NCI-H2171 treated with DMSO at 0.1 percent for 48 hours (cell line): ENCODE measurements at places on chromosomes 13 and 19.

DNA sequence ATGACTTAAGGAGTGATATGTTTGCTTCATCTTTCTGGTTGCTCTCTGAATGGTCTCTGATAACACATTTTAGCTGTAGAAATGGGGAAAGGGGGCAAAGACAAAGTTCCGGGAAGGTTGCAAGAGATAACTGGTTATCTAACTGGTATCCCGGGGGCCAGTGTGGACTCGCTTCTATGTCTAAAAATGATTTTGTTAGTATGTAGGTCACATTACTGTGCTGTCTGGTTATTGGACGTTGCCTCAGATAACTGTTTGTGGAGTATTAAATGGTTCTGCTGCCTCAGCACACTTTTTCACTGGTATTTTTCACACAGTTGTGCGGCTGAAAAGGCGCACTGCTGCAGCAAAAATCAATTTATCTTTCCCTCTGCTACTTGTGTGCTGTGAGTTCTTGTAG lies 63.0 kb upstream of the ZNF536 start:
- DNase-seq = no peak

DNA sequence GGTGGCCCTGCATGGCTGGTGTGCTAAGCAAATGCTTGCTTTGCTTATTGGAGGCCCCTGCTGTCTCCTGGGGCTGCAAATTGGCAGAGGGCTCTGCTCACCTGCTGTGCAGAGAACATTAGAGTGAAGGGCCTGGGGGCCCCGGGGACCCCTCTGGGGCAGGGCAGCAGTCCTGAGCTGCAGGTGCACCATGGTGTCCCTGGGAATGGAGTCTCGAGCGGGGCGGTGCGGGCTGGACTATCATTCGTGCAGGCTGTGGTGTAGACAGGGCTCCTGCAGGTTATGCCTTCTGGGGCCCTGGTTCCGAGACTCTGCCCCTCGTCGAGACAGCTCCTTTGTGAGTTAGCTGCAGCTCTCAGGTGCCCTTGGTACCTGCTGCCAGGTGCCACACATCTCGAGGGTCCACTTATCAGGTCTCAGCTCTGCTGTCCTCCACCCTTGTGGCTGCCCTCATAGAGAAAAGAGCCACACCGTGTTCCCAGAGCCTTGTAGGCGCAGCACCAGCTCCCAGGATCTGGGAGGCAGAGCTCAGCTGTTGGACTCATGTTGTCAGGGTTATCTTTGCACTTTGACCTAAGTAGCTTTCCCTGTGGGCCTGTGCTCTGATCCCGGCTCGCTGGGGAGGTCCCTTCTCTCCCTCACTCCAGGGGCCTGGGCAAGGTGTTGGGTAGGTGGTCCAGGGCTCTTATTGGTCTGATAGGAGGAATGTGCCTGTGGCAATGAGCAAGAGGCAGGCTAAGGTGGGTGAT lies 58.0 kb upstream of the ZNF536 start:
- no peak for DNase-seq

GRCh38 chr19:7213628-7214323 lies 80.4 kb downstream of the INSR start:
- no peak for DNase-seq

- no peak for DNase-seq
Observed at GRCh38 chr19:34151439-34151838, 20.9 kb upstream of the LSM14A start.

GRCh38 chr19:17005000-17005399 lies 21.6 kb downstream of the CPAMD8 start:
- no peak for DNase-seq

DNA sequence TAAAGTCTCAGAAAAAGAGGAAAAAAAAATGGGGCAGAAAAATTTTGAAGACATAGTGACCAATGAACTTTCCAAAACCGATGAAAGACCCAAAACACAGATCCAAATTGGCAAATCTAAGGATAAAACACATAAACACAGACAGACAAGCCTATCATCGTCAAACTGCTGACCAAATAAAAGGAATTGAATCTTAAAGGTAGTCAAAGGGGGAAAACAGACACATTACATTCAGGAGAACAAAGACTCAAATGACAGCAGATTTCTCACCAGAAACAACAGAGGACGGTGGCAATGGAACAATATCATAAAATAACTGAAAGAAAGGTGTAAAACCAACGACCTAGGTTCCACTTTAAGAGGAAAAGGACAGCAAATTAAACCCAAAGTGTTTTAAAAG lies 10.2 kb downstream of the RBM26 start:
- DNase-seq = no peak

- DNase-seq = no peak
Observed at GRCh38 chr13:58573743-58574142, 942.2 kb downstream of the PCDH17 start.

DNA sequence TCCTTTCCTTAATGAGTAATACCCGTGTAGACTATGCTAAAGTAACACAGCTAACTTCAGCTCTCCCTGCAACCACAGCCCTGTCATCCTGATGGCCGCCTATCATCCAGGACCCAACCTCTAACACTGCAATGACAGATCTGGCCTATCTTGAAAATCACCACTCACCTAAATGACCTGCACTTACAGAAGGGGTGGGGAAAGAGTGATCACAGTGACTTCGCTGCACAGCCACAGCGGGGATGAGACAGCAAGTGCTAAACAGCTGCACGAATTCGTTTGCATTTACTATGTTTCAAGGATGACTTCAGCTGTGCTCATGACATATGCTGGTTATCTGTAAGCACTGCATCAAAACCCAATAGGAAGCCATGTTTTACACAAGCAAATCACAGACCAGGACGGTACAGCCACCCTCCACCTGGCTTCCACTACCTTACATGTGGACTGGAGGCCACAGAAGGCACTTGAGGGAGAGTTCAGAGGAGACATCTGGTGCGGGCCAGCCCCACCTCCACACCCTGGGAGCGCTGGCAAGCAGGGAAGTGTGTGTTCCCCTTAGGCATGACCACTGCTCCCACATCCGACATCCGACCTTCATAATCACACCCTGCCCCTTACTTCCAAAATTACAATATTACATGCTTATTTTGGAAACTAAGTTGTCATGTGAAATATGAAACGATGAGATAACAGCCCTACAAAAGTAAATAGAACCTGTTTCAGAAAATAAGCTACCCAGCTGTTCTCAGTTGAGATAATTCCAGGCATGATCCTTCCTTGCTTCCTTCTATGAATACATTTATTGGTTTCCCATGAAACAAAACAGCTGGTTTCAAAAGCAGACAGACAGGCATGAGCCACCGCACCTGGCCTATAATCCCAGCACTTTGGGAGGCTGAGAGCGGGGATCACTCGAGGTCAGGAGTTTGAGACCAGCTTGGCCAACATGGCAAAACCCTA lies 95.7 kb downstream of the STK24 start:
- DNase-seq = peak; percentile 92

- DNase-seq = peak; percentile 32
Observed at GRCh38 chr19:13784731-13785452, 10.4 kb upstream of the ZSWIM4 start.

DNA sequence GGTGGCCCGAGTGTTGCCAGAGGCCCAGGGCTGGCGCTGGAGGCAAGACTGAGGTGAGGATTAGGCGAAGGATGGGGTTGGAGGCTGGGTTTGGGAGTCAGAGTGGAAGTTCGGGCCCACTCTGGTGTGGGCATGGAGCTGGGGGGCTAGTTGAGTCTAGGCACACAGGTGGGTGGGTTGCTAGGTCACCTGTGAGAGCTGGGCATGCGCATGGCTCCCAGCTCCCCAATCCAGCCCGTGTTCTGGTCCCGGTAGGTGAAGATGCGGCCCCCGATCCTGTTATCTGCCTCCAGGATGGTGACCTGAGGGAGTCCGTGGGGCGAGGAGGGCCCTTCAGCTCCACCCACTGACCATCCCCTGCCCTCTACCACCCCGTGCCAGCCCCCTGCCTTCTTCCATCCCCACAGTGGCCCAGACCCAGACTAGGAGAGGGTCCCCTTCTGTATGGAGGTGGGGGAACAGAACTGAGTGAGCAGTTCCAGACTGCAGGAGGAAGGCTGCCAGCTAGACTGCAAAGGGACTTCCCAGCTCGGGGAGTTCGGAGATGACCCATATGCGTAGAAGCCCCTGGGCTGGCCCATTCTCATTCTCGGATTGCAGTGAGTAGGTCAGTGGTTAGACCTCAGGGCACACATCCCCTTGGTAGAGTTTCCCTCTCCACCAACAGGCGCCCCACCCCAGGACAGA lies 1.7 kb downstream of the IL4I1 start:
- no peak for DNase-seq

DNA sequence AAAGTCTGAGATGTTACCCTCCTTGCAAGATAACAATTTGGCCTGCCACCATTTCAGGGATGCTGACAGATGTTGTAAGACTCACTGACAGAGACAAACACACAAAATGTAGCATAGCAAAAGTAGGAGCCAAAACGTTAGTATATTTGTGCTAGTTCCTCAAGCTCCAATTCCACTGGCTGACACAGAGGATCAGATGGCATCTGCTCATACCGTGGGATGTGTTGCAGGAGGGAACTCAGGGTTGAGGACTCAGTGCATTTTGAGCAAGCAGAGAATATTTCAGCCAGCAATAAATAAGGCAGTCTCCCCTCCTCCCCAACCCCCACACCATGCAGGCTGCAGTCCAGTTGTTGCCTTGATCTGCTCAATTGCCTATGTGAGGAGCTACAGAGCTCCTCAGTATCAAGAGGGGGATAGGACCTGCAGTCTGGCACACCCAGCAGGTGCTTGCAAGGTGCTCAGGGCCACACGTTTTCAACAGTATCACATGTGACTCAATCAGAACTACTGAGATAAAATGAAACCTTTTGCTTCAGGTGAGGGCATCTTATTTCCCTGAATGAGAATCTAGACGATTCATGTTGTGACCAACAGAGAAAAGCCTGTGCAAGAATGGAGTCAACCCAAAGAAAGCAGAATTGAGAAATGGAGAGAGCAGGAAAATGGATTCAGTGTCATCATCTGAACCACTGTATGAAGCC lies 23.6 kb upstream of the LRCH1 start:
- peak; percentile 3 for DNase-seq

DNA sequence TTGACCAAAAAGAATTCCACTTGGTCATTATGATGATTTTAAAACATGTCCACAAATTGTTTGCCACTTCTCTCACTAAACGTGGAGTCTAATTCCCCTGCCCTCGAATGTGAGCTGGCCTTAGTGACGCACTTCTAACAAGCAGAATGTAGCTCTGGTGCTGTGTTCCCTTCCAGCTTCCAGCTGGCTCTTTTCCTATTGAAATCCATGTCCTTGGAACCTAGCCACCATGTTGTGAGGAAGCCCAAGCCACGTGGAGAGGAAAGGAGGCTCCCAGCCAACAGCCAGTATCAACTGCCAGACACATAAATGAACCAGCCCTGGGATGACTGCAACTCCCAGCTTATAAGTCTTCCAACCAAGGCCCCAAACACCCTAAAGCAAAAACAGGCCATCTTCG lies 23.6 kb upstream of the CEBPA start:
- DNase-seq = peak; percentile 5

- DNase-seq = no peak
Observed at GRCh38 chr13:29613101-29613500, 17.6 kb upstream of the SLC7A1 start.

DNA sequence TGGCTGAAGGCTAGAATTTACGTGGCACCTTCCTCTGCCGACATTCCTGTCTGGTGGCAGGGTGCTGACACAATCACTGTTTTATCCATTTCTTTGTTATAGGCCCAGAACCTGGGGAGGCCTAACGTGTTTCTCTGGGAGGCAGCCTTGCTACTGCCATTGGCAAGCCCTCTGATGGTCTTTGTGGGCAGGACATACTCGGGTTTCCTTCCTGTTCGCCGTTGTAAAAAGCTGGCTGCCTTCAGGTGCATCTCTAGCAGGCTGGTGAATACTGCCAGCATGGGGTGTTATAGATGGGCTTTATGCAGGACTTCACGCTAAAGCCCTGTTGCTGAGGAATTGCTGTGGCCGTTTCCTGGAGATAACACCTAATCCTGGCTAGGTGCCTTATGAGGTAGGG lies 28.1 kb downstream of the B3GLCT start:
- DNase-seq = no peak

DNA sequence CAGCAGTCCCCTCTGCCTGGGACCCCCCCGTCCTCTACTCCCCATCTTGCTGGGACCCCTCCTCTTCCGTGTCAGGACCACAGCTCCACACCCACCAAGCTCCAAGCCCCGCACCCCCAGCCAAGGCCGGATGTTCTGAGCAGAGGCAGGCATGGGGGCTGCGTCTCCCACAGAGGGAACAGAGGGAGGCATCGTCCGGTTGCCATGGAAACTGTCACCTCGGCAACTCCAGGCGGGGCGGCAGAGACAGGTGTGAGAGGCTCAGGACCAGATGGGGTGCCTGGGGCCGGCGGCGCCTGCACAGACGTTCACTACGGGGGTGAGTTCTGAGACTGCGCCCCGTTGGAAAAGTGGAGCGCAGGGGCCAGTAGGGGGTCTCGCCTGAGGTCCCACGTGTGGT lies 5.4 kb downstream of the RNU6-9 start:
- DNase-seq = peak; percentile 97

- DNase-seq = no peak
Observed at GRCh38 chr13:30963791-30964190, 31.3 kb downstream of the TEX26 start.

DNA sequence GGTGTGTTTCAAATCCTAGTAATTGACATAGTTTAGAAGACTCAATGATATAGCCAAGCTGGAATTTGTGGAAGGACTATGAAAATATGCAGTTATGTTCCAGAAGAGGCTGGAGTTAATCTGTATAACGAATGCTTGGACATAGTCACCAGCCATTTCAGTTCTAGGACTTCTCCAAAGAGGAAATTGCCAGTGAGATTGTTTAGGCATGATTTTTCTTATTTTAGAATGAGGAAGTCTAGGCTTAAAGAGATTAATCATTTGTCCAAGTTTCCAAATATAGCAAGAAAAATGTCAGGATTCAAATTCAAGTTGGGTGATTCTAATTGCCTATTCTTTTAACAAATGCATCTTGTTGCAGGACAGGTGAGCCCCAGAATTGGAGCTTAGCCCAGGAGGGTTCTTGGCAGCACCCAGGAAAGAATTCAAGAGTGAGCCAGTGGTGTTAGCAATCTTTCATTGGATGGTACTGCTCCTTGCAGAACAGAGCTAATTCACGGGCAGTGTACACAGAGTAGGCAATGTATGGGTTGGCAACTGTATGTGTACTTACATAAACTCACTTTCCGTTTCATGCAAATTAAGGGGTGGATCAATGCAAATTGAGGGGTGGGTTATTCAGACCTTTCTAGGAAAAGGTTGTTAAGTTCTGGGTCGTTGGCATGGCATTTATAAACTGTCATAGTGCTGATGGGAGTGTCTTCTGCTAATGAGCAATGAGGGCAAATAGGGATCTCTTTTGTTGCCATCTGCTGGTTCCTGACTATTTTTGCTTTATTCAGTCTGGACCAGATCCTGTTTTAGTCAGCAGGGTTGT lies 763.1 kb upstream of the SLITRK1 start:
- DNase-seq = peak; percentile 44

DNA sequence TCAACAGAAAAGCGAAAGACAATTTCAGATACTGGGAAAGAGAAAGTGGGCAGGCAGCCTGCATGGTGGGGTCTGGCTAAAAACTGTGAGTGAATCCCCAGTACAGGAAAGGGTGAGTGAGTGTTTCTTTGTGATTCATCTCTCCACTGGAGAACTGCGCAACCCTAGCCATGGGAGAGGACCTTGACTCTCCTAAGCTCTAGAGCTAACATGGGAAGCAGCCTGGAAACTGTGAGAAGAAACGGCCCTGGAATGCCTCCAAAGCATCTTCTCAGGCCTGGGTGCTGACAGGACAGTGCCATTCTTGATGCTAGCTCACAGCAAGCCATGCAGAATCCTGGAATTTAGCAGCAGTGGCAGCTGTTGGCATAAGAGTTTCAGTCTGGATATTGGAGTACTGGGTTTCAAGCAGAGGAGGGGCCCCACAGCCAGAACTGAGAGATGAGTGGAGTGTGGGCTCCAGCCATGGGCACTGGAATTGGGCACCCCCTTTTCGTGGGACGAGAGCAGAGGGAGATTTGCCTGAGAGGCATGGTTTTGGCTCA lies 18.7 kb upstream of the SLAIN1 start:
- no peak for DNase-seq
